Endothelial cell of coronary artery (primary cell): ENCODE measurements at places on chromosomes 12 and 14. TPM values are rescaled to one million over a fixed set of nuclear protein-coding genes. Genes with fewer than 3 reads are reported as not detected.

The TESPA1 gene
- not detected in 2 replicates for total RNA-seq

The GDF3 gene
- total RNA-seq = 0.18 TPM in 1 of 2 replicates, not detected in the other

The IAPP gene
- not detected in 2 replicates for total RNA-seq

The MANSC4 gene
- not detected in 2 replicates for total RNA-seq

The PRICKLE1 gene
- total RNA-seq = 21.4 and 22.1 TPM in 2 replicates

The CYP27B1 gene
- 0.38 and 0.54 TPM in 2 replicates for total RNA-seq

The PRKCH gene
- 190 and 240 TPM in 2 replicates for total RNA-seq

The FAM222A gene
- total RNA-seq = 0.27 and 0.38 TPM in 2 replicates

The TRPV4 gene
- total RNA-seq = 0.75 and 1.3 TPM in 2 replicates

The ALX1 gene
- 0.09 and 0.81 TPM in 2 replicates for total RNA-seq

The TAS2R46 gene
- 1.3 and 3.1 TPM in 2 replicates for total RNA-seq

The SLC25A47 gene
- total RNA-seq = not detected in 2 replicates

The ZFYVE1 gene
- total RNA-seq = 17.5 and 19.4 TPM in 2 replicates

The SAMD15 gene
- total RNA-seq = 0.94 and 2.6 TPM in 2 replicates

The SYCP3 gene
- total RNA-seq = 0.09 and 0.19 TPM in 2 replicates
